GM03348 (cell line): ENCODE measurements at places on chromosomes 5 and 9.
A peak's percentile ranks its signal among the peaks of the same experiment; 100 is the strongest.

GRCh38 chr5:174720612-174721529, 3.5 kb upstream of the MSX2 start:
- DNase-seq, result no peak

- DNase-seq, result peak; percentile 72
These were observed 1.7 kb downstream of the SLC1A3 start for GRCh38 chr5:36607838-36608783.

GRCh38 chr9:98834386-98834785, 26.9 kb downstream of the GALNT12 start:
- no peak for DNase-seq

DNA sequence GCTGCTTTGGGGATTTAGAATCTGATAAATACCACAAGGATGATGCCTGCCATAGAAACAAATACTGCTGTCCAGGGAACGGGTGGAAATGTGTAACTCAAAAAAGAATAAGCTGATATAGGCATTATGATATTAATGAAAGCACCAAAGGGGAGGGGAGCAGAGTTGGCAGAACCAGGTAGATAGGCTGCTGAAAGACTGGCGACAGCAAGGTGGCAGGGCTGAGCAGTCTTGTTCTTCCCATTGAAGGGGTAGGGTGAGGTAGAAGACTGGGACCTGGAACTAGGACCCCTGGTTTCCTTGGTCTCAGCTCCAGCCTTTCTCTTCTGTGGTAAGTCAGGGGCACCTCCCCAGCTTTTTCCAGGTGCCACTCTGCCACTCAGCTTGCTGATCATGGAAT, 31.4 kb upstream of the TMOD1 start:
- no peak for DNase-seq

DNA sequence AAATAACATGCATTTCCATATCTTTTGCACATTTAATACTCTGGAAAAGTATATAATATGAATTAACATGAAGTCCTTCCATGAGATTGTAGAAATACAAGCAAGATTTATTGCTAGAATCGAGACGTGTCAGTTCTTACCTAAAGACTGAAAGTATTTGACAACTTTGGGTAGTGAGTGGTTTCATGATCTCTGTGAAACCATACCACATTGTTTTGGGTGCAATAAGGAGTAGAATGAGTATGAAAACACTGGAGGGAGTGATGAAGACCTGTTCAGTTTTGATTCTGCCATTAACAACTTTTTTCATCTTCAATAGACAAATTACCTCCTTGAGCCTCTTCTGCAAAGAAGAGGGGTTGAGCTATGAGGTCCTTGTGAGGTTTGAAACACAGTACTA, 133.7 kb downstream of the NUDT12 start:
- no peak for DNase-seq

DNA sequence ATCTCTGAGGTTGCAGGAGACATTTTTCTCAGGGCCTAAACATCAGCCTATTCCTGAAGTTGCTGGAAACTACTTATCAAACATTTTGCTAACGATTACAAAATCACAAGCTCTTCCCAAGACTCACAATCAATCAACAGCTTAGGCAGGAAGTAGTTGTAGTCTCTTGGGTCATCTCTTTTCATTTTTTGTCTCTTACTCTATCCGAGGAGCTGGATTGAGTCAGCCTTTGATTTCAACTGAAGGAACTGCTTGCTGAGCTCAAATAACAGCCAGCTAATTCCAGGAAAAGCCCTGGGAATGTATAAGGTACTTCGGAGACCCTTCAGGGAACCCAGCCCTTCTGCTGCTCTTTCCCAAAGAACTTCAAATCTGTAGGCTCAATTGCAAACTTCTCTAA, 398.9 kb downstream of the PLK2 start:
- peak; percentile 72 for DNase-seq

DNA sequence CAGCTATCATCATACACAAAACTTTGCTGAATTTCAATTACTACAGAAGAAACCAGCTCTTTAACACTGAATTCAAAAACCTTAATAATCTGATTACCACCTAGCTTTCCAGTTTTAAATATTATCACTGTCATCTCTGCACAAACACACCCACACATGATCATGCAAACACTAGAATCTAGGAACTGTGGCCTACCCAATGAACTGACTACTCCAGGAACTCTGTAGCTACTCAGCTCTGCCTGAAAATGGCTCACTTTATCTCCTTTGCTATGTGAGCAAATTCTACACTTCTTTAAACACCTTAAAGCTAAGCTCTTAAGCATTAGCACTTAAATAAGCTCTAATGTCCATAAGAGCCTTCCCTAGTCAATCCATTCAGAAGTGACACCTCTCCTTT, 123.3 kb upstream of the DPYSL3 start:
- no peak for DNase-seq

- DNase-seq, result no peak
These were observed 80.1 kb upstream of the PLPP6 start for GRCh38 chr9:4581861-4582565.

DNA sequence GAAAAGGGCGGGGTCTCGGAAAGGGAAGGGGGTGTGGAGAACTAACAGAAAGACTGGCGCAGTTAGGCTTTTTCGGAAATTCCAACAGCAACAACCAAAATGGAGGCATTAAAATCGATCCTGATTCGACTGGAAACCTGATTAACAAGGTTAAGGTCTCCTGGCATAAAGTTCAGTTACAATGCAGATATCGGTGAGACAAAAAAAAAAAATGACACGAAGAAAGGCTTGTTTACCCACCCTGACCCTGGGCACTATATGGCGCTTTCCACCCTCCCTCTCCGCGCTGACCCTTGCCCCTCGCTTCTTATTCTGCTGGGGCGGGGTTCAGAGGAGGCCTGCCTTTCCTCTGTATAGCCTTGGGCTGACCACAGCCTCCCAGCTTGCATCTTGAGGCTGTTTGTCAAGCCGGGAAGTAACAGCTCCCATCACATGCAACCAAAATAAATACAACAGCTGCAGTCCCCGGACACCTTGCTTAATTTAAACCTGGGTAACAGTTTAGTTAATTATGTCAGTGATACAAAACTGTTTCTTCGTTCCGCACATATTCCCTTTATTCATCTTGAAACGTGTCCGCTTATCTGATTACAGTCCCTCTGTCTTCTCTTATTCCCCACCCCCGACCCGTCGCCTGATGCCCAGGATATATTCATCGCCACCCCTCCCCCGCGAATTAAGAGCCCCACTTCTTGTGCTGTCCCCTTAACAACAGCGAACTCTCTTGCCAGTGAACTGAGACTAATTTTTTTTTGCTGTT, 795 bp upstream of the PJA2 start:
- peak; percentile 59 for DNase-seq

GRCh38 chr5:141876628-141877355, 1.4 kb downstream of the PCDH1 start:
- no peak for DNase-seq

DNA sequence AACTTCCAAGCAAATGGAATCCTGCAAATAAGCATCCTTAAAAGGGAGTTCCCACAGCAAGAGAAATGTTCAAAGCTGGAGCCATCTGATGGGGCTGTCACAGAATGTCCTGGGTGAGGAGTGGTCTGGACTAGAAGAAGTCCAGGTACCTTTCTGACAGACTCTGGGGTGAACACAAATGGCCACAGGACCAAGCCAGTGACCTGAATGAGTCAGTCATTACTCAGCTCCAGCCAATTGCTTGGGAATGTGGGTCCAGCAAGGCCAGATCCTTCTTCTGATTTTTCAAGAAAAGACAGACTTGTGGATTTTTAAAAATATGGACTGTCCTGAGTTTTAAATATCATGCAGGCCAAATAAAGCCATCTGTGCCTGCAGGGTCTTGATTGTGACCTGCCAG, 30.1 kb downstream of the GALNT10 start:
- peak; percentile 68 for DNase-seq

- DNase-seq, result no peak
These were observed 368.7 kb upstream of the ZNF608 start for GRCh38 chr5:125115195-125115525.

DNA sequence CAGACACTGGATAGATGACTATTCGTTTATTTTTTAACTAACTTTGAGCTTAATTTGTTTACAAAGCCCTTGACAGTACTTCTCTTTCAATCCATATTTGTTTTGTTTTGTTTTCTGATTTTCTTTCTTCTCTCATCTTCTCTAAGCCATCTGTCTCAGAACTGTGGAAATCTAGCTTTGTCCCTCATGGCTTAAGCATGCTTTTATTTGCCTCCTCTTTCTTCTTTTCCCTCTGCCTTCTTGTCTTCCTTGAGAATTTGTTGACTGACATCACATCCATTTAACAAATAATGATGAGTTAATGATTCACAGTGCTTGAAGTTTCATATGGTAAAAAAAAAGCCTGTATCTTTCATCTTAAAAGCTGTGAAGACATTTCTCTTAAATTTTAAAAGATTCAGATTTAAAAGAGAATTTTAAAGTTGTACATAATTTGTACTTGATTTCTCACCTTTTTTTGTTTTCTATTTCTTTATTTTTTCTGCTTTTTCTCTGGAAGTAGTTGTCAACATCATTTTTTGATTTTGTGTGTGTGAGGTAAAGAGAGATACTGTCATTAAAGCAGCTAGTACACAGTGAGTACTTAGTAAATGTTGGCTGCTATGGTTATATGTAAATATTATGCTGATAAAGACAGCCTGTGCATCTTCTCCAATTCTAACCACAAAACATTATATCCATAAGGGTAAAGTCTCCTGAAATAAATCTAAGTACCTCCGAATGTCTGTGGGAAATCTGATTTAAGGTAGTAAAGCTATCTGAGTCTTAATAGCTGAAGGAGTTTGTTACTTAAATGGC, 13.9 kb upstream of the SGCD start:
- no peak for DNase-seq

DNA sequence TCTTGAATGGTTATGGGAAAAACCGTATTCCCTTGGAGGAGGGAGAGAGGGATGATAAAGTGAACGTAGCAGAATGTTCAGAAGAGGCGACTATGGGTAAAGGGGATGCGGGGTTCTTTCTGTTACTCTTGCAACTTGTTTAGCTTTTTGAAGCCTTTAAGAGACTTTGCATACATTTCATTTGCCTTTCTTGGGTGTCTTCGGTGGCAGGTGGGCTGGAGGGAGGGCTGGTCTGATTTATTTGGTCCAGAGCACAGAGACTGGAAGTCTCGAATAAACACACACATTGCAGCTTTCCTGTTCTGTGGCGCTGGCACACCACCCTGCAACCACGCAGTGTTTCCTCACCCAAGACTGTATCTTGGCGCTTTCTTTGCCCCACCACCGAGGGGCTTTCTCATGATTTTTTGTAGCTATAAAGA, 23.2 kb downstream of the TTF1 start:
- no peak for DNase-seq

DNA sequence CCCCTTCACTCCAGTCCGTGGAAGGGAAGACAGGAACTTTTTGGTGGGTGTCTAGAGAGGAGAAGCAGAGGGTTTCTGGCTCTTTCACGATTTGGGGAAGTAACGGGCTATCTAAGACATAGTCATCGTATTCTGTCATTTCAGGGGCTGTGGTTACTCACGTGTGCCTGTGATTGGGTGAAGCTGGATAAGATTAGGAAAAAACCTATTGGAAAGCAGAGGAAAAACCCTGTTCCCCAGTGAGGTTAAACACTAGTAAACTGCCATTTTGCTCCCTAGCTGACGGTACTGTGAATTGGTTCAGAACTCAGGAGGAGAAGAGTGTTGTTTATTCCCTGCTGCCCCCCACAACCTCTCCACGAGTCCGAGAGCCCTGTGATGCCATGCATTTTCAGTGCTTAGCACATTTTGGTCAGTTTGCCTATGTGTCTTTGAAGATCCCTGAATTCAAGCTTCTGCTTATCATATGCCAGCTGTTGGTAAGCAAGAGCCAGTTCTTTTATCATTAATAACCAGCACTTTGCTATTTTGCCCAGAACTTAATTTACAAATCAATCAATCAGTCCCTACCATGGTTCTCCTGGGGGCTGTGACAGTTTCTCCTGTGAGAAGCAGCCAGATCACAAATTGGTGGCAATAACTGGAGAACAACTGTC, 45.1 kb upstream of the ROR2 start:
- no peak for DNase-seq

- no peak for DNase-seq
These were observed 42.3 kb downstream of the NR4A3 start for GRCh38 chr9:99863955-99864354.

DNA sequence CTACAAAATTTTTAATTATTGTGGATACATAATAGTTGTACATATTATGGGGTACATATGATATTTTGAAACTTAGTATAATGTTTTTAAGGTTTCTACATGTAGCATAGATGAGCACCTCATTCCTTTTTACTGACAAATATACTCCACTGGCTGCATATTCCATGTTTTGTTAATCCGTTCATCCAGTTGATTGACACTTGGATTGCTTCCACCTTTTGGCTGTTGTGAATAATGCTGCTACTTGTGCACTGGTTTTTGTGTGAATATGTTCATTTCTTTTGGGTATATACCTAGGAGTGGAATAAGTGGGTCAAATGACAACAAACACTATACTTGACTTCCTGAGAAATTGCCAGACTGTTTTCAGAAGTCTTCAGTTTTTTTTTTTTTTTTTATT, 2.8 kb upstream of the ENTREP1 start:
- DNase-seq, result no peak

- DNase-seq, result no peak
These were observed 114.5 kb downstream of the TSSK1B start for GRCh38 chr5:113320273-113320780.

GRCh38 chr5:135053989-135054388, 20.0 kb upstream of the PITX1 start:
- DNase-seq, result no peak

DNA sequence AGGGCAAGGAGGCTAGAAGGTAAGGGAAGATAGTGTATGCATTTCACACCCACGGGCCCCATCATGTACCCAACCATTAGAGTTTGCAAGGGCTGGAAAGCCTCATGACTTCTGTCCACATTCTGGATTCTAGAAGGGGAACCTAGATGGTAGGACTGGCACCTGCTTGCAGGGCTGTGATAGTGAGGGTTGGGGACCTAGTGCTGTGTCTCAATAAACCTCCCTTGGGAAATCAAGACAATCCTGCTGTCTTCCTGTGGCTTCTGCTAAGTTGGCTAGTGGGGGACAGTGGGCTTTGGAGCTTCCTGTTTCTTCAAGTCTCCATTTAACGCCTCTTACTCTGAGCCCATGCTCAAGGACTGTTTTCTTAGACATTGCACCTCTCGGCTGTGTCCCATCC, 43.6 kb upstream of the SYNPO start:
- no peak for DNase-seq

DNA sequence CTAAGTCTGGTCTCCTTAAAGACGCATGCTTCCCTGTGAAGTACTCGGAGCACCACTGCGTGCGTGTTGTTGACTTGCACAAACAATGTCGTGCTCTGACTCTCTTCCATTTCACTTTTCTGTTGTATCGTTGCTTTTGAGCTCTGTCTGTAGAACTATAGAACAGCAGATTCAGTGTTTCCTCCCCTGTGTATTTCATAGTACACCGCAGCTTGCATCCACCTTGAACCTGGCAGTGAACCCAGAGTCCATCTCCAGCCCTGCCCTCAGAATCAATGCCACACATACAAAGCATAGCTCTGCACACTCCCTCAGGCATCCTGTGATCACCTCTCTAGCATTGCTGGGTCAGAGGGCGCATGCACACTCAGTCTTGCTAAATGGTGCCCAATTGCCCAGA, 37.2 kb upstream of the ADAMTS2 start:
- DNase-seq, result no peak
